ENCODE measurements at places on chromosomes 12 and 14.

DNA sequence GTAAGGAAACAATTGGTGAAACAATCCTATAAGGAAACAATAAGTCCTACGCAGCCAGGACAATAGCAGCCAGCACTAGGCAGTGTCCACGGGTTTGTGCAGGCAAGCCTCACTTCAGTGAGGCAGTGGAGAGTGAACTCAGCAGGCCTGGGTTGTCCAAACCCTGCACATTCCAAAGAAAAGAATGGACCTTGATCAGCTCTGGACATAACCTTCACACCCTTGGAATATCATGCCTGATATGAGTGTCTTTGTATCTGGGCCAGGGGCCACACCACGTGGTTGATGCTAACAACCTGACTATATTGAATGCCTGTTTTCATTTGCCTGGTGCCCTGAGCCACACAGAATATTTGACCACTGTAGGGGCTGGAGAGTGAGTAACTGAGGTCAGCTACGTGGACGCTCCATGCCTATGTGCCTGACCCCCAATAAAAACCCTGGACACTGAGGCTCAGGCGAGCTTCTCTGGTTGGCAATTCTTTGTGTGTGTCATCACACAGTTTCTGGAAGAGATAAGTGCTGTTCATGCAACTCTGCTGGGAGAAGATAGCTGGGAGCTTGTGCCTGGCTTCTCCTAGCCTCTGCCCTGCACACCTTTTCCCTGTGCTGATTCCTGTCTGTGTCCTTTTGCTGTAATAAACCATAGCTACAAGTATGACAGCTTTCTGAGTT is 81.4 kb upstream of the NCOR2 start:
- peak; percentile 24 for DNase-seq

GRCh38 chr12:41663598-41664265 is 475.6 kb downstream of the PDZRN4 start:
- no peak for DNase-seq

GRCh38 chr12:39300799-39301198 is 142.1 kb downstream of the KIF21A start:
- no peak for DNase-seq

- peak; percentile 88 for DNase-seq
Measured at GRCh38 chr12:124767066-124767821, 96.4 kb downstream of the SCARB1 start.

DNA sequence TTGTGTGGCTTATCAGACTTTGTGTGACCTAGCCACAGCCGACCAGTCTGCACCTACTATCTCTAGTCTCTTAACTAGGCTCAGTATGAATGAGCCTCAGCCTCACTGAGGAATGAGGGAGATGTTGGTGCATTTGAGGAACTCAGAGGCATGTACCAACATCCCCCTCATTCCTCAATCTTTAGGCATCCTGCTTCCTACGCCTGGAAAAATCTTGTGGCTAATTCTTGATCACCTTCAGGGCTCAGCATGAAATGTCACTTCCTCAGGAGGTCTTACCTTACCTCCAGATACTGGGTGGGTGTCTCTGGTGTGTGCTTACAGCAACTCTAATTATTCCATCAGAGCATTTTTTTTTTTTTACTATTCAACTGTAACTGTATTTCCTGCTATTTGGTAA is 148.8 kb upstream of the TMCC3 start:
- DNase-seq = no peak

Measured in activated CD8-positive, alpha-beta T cell treated with anti-CD3 and anti-CD28 coated beads for 36 hours (primary cell).